Mesenteric fat pad (tissue), 1 donor: ENCODE measurements at places on chromosomes 7 and 10. TPM values are rescaled to one million over a fixed set of nuclear protein-coding genes. Genes with fewer than 3 reads are reported as not detected.

Gene AZGP1
- total RNA-seq = 76.2 TPM

Gene SFTPA1
- total RNA-seq = not detected

Gene CEP41
- total RNA-seq = 9.3 TPM

Gene HTRA1
- 191 TPM for total RNA-seq

Gene TMEM225B
- 0.55 TPM for total RNA-seq

Gene ODAD2
- 0.22 TPM for total RNA-seq

Gene PRR15
- total RNA-seq = 3.1 TPM

Gene PON1
- 0.19 TPM for total RNA-seq

Gene RADIL
- 6.1 TPM for total RNA-seq

Gene PPP1R17
- total RNA-seq = not detected

Gene CSGALNACT2
- 31.0 TPM for total RNA-seq

Gene TRIM50
- 0.71 TPM for total RNA-seq

Gene MCM10
- 1.2 TPM for total RNA-seq

- DNase-seq = no peak
Observed at GRCh38 chr10:113958631-113959382, 84.9 kb upstream of the ADRB1 start.

DNA sequence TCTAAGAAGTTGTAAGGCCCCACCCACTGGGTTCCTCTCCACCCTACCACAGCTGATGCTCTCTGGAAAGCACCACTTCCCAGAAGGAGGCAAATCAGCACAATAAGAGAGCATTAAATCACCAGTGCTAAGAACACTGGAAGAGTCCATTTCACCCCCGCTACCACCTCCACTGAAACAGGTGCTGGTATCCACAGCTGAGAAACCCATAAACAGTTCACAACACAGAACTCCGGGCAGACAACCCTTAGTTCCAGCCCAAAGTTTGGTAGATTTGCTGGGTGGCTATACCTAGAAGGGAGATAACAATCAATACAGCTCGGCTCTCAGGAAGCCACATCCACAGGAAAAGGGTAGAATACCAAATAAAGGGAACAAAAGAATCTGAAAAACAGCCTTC lies 34.1 kb downstream of the ZNF680 start:
- no peak for DNase-seq

- DNase-seq = no peak
Observed at GRCh38 chr10:28595613-28596012, 62.7 kb downstream of the WAC start.

- DNase-seq = no peak
Observed at GRCh38 chr10:95655571-95656290, 780 bp downstream of the ALDH18A1 start.

DNA sequence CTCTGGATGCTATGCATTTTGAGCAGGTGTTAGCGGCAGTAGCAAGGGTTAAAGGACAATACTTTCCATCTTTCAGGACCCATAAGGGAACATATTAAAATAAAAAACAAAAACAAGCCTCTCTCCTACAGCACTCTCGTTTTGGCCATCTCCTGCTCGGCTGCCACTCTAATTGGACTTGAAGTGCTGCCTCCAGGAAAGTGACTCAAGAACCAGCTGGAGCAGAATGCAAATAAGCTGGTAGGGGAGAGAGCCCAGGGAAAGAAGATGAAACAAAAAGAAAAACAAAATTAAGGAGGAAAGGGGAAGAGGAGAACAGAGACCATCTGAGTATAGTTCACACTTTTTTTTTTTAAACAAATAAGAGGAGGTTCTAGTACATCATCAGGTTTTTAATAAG lies 65.6 kb downstream of the HBP1 start:
- no peak for DNase-seq

GRCh38 chr7:115474137-115474536 lies 552.2 kb downstream of the MDFIC start:
- DNase-seq = no peak

- no peak for DNase-seq
Observed at GRCh38 chr7:134459981-134460380, 1.1 kb upstream of the AKR1B1 start.

- DNase-seq = no peak
Observed at GRCh38 chr7:112420236-112420861, 29.9 kb upstream of the IFRD1 start.

- DNase-seq = no peak
Observed at GRCh38 chr7:81769891-81770727, at the start of gene HGF. Gene HGF (minus strand): TSS chr7:81770047. CDS start chr7:81769971, 76 bp downstream.

DNA sequence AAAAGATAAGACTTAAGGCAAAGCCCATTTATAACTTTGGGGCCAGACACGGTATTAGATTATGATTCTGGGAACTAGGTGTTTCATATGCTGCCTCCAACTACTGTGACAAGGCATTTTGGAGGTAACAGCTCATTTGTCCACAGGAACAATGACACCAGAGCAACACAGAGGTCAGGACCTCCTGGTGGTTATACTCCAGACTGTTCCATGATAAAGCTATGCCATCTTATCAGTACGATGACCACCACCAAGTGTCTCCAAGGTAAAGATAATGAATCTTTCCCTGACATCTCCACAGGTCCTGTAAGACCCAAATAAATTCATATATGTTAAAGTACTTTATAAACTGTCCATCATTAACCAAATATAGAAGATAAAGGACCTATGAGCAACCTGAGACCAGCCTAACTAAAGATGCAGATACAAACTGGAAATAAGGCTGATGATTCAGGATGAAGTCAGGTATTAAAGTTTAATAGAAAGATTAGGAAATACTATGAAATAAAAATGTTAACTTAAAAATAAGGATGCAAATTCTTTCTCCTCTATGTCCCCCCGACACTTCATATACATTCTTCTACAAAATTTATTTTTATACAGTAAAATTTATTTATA lies 26.2 kb downstream of the CUL2 start:
- DNase-seq = no peak

GRCh38 chr10:109866168-109866994 lies 56.9 kb downstream of the XPNPEP1 start:
- no peak for DNase-seq

DNA sequence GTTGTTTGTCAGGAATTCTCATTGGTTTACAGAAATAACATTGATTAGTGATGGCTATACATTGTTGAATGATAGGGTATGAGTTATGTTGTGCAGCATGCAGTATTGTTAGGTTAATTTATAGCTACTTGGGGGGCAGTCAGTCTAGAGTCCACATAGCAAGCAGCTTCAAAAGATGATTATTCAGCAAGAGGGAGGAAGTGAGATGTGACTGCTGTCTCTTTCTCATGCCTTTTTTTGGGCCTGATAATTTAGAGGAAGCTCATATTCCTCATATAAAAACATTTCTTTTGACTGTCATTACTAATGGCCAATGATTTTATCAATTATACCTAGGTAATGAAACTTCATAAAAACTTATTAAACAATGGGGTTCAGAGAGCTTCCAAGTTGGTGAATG lies 3.4 kb upstream of the TBRG4 start:
- no peak for DNase-seq

GRCh38 chr7:42624471-42624870 lies 287.4 kb downstream of the C7orf25 start:
- no peak for DNase-seq

GRCh38 chr10:43204943-43205671 lies 61.8 kb downstream of the RASGEF1A start:
- peak; percentile 89 for DNase-seq

DNA sequence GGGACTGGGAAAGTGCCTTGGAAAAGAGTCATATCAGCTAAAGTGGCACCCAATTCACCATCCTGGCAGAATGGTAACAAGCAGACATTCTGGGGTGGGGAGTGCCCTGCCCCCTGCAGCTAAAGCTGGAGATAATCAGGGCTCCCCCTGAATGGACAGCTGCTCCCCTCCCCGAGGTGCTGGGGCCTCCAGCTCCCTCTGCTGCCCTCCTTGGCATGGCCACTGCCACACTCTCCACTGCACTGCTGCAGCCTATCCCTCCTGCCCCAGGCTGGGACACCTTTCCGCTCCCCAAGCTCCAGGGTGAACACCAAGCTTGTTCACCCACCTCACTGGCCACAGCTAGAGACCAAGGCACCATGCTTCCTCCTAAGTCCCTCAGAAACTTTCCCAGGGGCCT lies 9.8 kb upstream of the PARD3 start:
- no peak for DNase-seq

DNA sequence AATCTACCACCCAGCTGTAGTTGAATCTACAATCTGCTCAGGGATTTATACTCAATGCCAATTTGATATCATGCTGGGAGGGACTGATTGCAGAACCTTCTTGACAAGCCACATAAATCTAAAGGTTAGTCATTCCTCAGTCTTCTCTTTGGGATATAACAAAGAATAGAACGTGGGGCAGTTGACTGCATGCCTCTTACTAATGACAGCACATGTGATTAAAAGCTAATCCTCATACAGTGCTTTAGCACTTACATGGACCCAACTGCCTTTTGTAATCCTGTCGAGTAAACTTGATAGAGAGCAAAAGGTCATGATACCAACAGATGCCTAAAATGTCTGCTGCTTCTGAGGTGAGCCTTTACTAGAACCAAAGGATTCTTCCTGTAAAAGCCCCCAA lies 12.3 kb downstream of the KLHL7 start:
- no peak for DNase-seq

DNA sequence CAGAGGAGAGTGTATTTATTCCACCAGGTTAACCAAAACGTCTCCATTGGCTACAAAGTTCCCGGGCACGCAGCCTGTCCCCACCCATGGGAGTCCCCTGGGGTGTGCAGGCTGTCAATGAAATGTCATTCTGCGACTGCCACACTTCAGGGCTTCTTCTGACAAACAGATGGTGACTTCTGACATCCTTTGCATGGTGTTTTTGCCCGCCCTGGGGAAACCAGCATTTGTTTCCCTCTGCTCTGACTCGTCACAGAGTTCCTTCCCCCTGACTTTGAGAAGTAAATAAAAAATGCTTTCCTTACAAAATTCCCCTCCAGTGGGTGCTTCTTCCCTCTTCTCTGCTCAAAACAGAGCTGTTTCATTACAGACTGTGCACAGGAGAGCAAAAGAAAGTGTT lies 38.2 kb downstream of the TNS3 start:
- no peak for DNase-seq

DNA sequence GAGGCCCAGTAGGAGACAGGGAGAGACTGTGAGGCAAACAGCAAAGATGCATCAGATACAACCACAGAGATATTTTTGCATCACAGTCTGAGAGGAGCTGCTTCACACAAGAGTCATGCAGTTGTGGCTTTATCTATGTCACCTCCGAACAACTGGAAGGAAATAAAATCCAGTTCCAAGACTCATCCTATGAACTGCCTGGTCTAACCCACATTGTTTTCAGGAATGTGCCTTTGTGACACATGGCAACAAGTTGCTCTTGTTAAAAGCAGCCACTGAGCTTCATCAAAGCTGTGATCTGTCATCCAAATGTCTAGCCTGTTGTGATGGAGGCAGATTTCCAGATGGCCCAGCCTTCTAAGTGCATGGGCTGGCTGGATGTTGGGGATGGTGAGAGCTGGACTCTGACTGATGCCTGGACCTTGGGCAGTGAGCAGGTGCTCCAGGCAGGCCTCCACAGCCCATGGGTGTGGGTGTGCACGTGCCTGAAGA lies 255.0 kb downstream of the BMPER start:
- no peak for DNase-seq

- no peak for DNase-seq
Observed at GRCh38 chr10:73841526-73842285, 30.3 kb upstream of the NDST2 start.

DNA sequence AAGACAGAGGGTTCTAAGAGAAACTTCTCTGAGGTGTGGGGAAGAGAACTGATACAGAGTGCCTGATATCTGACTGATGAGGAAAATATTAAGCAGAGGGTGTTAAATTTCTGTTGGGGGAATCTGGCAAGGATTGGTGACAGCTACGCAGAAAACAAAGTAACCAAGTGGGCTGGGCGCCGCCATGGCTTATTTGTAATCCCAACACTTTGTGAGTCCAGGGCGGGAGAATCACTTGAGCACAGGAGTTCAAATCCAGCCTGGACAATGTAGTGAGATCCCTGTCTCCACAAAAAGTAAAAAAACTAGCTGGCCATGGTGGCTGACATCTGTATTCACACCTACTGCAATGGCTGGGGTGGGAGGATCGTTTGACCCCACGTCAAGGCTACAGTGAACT lies 2.1 kb upstream of the C7orf25 start:
- no peak for DNase-seq

DNA sequence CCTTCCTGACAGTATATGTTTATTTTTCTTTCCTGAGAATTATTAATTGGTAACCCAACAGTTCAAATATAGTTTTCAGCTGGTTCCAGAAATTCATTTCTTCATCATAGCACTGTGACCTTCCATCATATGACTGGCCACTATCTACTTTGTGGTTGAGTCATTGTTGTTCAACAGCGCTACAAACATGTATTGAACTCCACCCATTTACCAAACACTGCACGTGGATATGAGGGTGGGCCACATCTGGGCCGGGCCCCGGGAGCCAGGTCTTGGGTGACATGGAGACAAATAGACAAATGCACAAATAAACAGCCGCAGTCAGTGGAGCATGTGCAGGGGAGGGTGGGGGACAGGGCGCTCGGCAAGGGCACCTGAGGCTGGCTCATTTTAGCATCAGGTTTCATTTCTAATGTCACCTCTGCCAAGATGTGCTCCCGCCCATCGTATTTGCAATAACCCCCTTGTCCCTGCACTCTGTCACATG lies 24.0 kb upstream of the EEPD1 start:
- no peak for DNase-seq

DNA sequence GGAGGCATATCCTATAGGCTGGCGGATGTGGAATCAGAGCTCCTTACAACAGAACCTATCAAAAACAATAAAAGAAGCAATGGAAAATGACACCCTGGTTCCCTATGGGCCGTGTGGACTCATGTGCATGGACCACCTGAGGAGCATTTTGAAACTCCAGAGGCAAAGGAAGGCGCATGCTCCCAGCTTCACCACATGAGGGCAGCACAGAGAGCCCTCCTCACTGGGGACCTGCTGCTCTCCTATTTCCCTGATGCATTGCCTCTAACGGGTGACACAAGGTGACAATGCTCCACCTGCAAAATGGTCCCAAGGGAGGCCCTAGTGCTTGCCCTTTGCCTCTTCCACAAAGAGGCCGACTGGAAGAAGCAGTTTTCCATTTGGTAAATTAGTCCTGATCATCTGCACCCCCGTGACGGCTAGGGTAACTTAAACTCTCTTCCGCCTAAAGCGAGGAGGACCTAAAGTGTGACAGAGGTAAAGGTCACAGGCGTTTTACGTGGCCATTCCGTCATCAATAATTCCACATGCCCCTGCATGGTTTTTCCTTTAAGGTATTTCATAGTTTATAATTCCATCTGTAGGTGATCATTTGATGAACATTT lies 67.7 kb downstream of the GPAM start:
- no peak for DNase-seq

- no peak for DNase-seq
Observed at GRCh38 chr10:24340883-24341282, 131.9 kb downstream of the KIAA1217 start.
